ENCODE measurements at places on chromosomes 6 and 20. TPM values are rescaled to one million over a fixed set of nuclear protein-coding genes. Genes with fewer than 3 reads are reported as not detected.

GRCh38 chr6:46329568-46329967 is 158.8 kb upstream of the ENPP5 start:
- no peak for DNase-seq

DNA sequence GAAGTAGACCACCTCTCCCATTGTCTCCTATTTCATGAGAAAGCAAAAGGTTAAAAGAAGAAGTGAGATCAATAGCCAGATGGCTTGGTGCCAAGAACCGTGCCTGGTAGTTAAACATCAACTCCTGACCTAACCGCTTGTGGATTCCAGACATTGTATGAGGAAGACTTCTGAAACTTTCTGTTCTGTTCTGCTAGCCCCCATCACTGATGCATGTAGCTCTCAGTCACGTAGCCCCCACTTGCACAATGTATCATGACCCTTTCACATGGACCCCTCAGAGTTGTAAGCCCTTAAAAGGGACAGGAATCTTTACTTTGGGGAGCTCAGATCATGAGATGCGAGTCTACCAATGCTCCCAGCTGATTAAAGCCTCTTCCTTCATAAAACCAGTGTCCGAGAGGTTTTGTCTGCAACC is 301.2 kb downstream of the RNGTT start:
- no peak for DNase-seq

DNA sequence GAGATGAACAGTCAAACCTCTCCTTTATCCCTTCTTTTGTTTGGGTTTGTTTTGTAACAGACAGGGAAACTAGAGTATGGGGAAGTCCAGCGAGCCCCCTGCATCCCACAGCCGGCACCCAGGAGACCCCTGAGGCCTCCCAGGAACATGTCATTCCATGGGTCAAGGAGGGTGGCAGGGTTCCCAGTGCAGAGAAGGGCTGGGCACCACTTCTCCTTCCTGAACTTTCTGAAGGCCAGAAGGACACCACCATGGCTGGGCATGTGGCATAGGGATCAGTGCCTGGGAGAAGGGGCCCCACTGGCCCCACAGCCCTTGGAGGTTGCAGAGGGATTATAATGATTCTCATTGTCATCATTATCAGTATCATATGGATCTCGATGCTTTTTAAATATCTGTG is 13.9 kb upstream of the CST7 start:
- DNase-seq, result no peak

GRCh38 chr6:53461041-53461656 is 83.8 kb downstream of the GCLC start:
- no peak for DNase-seq

GRCh38 chr6:156167625-156168071 is 609.5 kb upstream of the ARID1B start:
- DNase-seq, result no peak

DNA sequence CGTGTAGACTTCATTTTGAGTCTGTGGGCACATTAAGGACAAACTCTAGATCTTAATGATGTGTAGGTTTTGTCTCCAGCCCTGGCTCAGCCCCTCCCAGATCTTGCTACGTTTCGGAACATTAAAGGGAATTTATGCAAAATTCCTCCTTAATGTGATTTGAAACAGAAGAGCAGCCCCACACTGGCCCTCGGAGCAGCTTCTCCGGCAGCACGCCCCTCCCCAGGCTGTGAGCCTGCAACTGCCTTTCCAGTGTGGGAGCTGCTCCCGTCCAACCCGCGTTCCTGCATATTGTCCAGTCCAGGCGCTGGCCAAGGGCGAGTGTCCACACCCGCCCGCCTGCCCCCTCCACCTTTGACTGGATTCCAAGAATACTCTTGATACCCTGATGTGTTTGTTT is 257.2 kb downstream of the TAF4 start:
- no peak for DNase-seq

- no peak for DNase-seq
These were observed 83.9 kb downstream of the SOD2 start for GRCh38 chr6:159608961-159609651.

The ARMH2 gene
- total RNA-seq, result not detected

All from sciatic nerve (tissue), 2 donors.